Endothelial cell of coronary artery (primary cell): ENCODE measurements at places on chromosomes 13 and 19. TPM values are rescaled to one million over a fixed set of nuclear protein-coding genes. Genes with fewer than 3 reads are reported as not detected.

Gene MEDAG
- total RNA-seq: 25.0 and 36.0 TPM in 2 replicates

Gene SOX1
- not detected in 2 replicates for total RNA-seq

Gene FSD1
- total RNA-seq: 20.6 and 28.9 TPM in 2 replicates

Gene TMEM150B
- total RNA-seq: not detected in 2 replicates

Gene KLK2
- not detected in 2 replicates for total RNA-seq
